ENCODE measurements at places on chromosomes 4 and X. TPM values are rescaled to one million over a fixed set of nuclear protein-coding genes. Genes with fewer than 3 reads are reported as not detected.

Gene SRPX
- total RNA-seq, result 7.2 TPM

Gene PACRGL
- 24.8 TPM for total RNA-seq

Gene RADX
- total RNA-seq, result 1.1 TPM

Gene PABPC1L2B
- not detected for total RNA-seq
